ENCODE measurements at places on chromosomes 11 and 22.

- DNase-seq: peak; percentile 42
Measured at GRCh38 chr22:19974268-19974861, 32.7 kb upstream of the TXNRD2 start.

DNA sequence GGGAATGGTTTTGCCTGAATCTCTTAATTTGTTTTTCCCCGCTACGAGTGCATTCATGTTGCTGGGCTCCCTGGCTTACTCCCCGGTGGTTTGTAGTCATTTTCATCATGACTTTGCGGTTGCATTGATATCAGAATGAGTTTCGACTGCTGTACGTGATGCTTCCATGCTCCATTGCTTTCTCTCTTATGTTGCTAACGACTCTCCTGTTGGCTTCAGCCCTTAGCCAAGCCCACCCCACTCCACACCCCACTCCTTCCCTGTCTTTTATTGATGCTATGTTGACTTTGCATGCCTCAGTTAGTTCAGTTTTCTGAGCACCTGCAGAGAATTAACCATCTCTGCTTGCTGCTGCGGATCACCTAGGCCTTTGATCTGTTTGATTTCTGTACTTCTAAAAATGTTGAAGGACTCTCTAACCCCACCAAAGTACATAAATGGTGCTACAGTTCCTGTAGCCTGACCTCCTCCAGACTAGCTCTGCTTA lies 65.3 kb downstream of the ARFGAP2 start:
- DNase-seq: no peak

GRCh38 chr11:78514922-78515502 lies 59.7 kb downstream of the NARS2 start:
- DNase-seq: no peak

DNA sequence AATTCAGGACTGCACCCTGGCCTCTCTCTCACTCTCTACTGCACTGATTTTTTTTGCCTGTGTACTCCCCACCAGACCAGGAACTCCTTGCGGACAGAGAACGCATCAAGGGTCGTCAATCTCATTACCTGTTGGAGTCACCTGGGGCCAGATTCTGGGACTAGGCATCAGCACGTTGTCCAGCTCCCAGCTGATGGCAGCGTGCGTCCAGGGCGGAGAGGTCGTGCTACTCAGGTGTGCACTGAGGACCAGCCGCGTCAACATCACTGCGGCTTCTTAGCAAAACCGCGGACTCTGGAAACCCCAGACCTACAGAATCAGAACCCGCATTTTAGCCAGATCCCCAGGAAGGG lies 13.1 kb downstream of the KCNJ5 start:
- no peak for DNase-seq

DNA sequence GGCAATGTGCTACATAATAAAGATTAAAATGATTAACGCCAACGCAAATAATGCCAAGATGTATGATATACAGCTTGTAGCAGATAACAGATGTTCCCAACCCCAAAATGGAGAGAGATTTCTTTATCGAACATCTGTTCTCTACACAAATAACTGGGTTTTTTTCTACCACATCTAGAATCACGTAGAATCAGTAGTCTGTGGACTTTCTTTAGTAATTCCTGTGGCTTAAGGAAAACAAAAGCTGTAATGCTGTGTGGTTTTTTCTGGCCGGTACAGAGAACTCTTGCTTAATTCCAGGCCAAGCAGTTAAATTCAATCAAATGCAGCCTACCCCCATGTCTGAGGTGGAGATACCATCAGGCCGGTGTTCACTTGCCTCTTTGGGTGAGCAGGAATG lies 303.4 kb downstream of the FAT3 start:
- DNase-seq: peak; percentile 19

DNA sequence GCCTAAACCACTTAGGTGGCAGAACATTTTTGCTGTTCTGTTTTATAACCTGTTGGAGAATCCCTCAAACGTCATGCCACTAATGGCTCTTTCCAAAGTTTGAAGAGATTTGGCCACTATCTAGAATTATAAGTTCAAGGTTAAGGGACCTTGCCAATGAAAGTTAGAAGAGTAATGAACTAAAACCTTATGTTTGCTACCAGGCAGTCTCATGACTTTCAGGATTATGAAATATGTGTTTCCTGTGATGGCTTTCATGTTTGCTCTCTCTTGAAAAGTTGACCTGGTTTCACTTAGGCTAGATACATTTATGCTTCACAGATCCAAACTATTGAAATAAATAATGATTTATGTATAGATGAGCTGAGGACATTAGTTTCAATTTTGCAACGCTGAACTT lies 340.0 kb downstream of the LRRC4C start:
- DNase-seq: no peak

DNA sequence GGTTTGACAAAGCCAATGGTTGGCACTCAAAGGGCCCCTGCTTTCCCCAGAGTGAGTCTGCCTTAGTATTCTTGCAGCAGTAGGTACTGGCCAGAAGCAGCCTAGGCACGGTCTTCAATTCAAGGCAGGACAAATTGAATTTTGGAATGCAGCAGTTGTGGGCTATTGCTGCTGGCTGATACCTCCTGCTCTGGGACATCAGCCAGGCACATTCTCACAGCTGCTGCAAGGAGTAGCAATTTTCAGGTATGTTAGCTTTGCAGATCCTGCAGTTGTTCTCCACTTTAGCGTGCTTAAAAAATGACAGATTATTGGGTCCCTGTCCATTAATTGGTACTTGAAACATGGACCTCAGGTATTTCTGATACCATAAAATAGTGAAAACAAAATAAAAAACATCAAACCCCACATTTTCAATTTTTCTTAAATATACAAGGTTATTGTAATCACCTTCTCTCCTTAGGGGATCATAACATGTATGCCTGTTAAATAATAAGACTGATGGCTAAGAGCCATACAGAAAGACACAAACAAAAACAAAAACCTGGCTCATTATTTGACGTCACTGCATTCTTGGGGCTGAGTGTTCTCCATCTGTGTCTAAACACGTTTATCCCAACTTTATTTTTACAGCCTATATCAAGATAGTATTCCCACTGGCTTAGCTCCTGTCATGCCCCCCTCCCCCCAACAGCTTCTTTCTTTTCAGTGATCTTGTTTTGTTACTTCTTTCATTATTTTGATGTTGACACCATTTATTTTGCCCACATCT lies 85.1 kb upstream of the CARD18 start:
- no peak for DNase-seq

DNA sequence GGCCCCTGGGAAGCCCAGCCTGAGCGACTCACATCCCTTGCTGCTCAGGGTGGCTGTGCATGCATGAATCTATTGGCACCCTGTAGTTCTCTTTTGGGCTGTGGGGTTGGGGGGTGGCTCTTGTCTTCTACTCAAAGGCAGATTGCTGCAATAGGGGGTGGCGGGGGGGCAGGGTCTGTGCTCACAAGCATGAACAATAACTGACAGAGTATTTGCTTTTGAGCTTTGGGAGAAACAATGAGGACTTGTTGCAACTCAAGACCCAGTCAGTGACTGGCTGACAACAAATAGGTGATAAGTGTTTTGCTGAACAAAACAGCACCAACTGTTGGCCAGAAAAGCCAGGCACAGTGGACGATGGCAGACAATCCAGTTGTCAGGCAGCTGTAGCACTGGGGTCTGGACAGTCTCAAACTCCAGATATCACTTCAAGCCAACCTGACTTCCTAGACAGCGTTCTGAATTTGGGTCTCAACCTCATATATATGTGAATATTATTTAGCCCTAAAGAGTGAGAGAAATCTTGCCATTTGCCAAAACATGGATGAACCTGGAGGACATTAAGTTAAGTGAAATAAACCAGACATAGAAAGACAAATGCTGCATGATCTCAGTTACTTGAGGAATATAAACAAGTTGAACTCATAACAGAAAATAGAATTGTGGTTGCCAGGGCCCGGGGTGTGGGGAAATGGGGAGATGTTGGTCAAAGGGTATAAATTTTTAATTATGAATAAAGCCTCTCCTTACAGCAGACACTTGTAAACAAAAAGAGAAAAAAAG lies 61.7 kb downstream of the ME3 start:
- no peak for DNase-seq

DNA sequence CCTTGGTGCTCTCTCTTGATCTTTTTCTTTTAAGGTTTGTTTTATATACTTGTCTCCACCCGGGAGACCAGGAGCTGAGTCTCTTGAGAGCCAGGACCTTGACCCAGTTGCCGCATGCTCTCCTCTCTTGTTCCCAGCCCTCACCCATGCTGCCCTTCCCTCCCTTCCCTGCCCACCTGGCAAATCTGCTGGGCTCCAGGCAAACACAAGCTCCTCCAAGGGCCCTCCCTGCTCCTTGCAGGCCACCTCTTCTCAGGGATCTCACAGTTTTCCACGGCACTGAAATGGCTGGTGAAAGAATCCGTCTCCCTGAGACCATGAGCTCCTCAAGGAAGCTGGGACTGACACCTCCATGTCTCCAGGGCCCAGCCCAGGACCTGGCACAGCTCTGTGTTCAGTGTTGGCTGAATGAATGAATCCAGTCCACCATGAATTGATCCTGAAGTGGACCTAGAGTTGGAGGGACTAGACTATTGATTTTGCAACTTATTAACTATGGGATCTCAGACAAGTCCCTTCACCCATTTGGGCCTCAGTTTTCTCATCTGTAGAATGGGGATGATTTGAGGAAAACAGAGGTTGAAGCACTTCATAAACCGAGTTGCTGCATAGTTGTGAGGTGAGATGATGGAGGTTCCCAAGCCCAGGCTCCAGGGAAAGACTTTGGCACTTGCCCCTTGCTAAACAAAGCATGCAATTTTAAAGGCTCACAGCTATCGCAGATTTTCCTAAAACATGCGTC lies 25.1 kb upstream of the FBLN1 start:
- DNase-seq: no peak

DNA sequence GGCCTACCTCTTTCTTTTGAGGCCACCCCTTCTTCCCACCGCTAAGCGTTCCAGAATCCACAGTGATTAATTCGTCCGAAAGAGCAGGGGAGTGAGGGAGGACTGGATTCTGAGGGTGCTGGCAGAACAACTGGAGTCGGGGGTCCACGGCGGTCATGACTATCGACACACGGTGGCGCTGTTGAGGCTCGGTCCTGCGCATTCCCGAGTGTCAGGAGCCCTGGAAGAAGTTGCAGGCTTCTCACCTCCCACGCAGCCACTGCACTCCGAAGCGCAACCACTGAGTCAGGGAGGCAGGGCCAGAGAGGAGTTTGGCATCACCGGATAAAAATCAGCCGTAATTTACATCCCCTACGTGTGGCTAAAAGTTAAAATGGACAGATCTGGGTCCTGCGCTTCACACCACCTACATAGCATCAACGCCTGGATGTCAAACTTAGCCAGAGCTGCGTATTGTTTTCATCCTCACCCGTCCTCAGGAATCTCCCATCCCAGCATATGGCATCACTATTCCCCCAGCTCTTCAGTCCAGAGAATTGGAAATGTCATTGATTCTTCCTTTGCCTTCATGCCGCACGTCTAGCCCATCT lies 10.7 kb upstream of the CTSF start:
- peak; percentile 76 for DNase-seq

DNA sequence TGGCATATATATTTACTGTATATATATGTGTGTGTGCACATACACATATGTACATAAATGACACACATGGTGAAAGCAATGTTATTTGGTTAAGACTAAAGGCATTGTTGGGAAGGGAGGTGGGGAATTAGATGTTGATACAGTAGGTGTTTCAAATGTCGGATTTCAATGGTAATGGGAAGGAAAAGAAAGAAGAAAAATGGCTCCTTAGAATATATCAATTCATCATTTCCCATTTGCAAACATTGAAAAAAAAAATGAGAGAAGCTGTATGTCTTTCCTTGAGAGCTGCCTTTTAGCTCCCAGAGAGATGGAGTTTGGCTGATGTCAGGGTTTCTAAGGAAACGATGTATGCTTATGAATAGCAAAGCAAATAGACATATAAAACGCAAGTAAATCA lies 33.4 kb upstream of the ATXN10 start:
- no peak for DNase-seq

GRCh38 chr22:32828150-32828549 lies 26.6 kb downstream of the TIMP3 start:
- DNase-seq: no peak

GRCh38 chr11:11733246-11733747 lies 108.5 kb upstream of the USP47 start:
- no peak for DNase-seq

Measured in urothelium cell line (cell line).